Suppressor macrophage treated with lipopolysaccharide for 1 hour (primary cell): ENCODE measurements at places on chromosomes 6 and 20.

GRCh38 chr6:41733707-41734665 lies 1.4 kb downstream of the TFEB start:
- DNase-seq, result peak; percentile 66

DNA sequence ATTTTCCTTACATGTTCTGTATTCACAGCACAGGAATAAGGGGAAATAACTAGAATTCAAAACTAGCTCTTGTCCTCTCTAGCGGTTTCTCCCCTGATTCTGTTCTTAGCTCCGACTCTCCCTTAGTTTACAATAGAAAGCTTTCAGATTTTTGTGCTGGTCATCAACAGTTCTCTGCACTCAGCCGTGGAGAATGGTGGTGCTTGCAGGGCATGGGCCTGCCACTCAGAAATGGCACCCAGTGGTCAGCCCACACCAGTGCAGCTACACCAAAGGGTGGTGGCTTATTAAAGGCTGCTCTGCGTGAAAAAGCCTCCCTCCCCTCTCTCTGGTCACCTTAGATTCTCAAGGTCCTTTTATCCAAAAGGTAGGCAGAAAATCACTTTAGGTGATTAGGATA lies 123.5 kb downstream of the SASH1 start:
- no peak for DNase-seq

DNA sequence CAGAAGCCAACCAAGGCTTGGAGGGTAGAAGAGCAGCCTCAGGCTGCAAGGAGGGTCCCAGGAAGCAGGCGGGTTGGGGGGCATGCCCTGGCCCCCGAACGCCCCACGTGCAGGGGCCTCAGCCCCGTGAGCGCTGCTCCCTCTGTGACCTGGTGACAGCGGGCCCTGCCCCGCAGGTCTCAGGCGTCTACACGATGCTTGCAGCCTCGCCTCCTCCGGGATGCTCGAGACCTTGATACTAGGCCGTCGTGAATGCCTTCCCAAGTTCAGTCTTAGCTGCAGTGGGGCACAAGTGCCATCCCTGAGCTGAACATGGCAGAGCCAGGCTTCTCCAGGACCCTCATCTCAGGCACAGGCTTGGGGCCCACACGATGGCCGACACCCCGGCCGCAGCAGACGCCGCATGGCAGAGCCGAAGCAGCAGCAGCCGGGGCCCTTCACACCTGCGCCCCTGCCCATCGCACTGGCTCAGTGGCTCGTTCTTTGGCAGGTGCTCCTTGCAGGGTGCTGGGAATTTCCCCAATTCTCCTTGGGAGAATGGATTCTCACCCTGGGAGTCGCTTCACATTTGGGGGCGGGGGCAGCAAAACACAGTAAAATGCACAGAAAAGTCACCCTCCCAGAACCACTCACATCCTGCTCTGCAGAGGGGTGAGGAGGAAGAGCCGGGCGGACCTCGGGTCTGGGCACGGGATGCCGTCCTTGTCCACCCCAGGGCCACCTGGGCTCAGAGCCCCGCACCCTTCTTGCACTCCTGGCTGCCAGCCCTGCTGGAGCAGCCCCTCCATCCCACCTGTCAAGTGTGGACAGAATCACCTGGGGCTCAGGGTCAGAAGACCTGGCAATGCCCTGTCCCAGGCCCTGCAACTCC lies 161.8 kb downstream of the DLL1 start:
- DNase-seq, result no peak

DNA sequence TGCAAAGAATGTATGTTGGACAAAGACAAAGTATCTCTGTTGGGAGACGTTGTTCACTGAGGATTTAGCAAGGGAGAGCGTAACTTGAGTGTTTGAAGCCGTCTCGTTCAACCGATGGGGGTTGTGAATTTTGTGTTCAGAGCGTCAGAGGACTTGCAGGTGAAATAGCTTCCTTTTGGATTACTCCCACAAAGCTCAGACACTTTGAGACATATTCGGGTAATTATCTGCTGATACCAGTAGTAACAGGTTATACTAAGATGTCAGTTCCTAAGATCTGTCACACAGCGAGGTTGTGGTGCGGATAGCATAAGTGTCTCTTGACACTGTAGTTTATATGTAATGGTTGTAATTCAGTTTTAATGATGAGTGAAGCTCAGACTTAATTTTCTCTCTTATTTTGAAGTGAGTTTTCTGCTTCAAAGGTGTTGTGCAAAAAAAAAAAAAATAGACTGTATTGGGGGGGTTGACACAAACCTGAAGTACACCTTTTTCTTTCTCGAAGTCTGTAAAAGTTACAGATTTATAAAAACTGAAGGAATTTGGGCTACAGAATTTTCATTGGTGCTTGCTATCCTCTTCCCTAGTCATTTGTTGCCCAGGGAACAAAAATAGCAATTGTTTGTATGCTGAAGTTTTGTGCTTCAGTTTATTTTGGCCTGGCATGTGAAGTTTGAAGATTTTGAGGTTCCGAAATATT lies 1.7 kb downstream of the ASXL1 start:
- no peak for DNase-seq

DNA sequence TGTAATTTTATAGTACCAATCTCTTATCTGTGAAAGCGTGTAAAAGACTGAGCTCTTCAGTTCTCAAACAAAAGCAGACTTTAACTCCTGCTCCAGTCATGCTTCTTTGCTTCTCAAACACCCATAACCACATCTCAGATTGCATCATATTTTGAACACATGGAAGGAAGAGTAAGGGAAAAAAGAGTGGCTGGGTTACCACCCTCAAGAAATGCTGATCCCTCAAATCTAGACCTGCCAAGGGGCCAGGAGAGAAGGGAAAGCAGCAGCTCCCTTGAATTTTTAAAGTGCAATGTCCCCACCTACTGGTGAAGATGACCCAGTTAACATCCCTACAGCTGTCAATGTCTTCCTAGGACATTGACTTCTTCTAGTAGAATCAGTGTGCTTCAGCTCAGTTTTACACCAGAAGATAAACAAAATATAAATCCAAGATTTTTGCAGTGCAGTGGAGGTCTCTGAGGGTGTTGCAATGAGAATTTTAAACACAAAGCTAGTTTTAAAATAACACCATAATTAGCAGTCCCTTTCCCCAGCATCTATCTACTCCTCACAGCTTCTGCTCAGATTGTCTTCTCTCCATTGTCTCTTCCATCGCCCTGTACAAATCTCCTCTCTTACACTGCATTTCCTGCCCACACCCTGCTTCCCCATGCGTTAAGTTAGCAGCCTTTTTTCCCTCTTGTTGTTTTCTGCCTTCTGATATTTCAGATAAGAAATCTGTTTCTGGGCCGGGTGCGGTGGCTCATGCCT lies 22.6 kb upstream of the HLA-DQB2 start:
- peak; percentile 87 for DNase-seq

DNA sequence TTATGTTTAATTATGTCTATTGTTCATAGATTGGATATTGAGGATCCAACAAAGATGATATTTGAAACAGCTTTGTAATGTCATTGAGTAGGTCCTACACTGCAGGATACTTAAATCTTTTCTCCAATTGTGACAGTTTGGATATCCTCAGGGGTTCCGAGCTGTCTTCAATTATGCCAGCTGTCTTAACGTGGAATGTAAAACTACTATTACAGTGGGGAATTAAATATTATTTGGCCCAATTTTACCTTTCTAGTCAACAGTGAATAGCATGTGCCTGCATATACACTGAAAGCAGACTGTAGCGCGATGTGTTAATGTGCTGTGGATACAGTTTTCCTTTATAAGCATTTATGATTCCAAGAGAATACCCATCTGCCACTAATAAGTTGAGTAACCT lies 156.9 kb downstream of the GRIK2 start:
- no peak for DNase-seq

GRCh38 chr20:22525069-22525820 lies 59.1 kb downstream of the FOXA2 start:
- DNase-seq, result no peak

GRCh38 chr6:7587631-7588100 lies 2.3 kb upstream of the SNRNP48 start:
- no peak for DNase-seq

- no peak for DNase-seq
Measured at GRCh38 chr6:45445364-45445748, 67.6 kb upstream of the SUPT3H start.

- DNase-seq, result no peak
Measured at GRCh38 chr20:25087186-25087929, 5.4 kb upstream of the VSX1 start.

GRCh38 chr20:62316331-62317166 lies 13.8 kb downstream of the ADRM1 start:
- DNase-seq, result no peak

- DNase-seq, result no peak
Measured at GRCh38 chr20:57013741-57014140, 252.7 kb downstream of the BMP7 start.

DNA sequence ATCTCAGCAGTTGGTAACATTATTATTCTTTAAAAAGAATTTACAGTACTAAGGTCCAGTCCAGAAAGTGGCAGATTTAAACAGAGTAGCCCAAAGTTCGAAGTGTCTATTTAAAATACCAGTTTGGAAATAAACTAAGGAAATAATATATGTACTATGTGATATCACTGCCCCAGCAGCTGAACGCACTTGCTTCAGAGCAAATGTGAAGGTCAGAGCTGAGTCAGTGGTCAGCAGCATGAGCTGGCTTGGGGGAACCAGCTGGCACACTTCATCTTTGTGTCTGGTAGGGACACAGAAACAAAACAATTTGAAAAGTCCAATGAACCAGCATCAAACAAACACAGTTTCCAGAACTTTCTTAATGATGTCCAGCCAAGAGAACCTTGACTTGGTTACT lies 15.4 kb downstream of the TMEM14B start:
- DNase-seq, result no peak

GRCh38 chr6:3665608-3666007 lies 85.9 kb downstream of the PXDC1 start:
- DNase-seq, result no peak

DNA sequence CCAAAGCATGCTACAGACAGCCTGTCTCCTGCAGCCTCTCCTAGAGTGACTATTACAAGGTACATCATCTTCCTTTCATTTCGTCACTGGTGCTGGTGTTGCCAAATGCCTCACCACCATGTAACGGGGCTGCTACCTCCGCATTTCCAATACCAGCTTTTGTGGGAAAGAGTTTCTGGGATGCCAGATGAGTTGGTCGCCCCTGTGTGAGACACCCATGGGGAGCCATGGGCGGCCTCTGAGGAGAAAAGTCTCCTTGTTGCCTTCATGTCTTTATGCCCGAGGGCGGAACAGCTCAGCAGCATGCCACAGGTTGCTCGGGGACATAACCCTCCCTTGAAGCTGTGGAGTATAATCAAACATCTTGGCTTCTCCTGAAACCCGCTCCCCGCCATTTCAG lies 169.6 kb downstream of the THBS2 start:
- no peak for DNase-seq
